ENCODE measurements at places on chromosomes 11 and 22.

DNA sequence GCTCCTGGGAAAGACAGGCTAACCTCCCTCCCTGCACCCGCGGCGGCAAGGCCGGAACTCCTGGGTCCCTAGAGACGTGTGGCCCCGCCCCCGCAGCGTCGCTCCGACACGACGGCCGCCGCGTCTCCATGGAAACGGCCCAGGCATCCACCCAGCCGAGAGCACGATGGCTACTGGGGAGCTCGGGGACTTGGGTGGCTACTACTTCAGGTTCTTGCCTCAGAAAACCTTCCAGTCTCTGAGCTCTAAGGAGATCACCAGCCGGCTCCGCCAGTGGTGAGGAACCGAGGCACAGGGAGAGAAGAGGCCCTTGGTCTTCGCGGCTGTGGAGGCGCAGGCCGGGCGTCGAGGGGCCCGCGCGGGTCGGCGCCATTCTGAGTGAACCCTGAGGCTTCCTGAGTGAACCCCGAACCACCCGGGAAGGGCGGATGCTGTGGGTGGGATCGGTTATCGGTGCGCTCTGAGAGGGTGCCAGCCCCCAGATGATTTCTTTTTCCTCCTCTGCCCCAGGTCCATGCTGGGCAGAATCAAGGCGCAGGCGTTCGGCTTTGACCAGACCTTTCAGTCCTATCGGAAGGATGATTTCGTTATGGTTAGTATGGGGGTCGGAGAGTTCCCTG is at the start of gene CFAP300:
CFAP300 (plus strand) TSS at position 133 of the 620 bp plus-strand sequence; CDS start at position 167, 34 bp downstream.
- DNase-seq: peak; percentile 42

DNA sequence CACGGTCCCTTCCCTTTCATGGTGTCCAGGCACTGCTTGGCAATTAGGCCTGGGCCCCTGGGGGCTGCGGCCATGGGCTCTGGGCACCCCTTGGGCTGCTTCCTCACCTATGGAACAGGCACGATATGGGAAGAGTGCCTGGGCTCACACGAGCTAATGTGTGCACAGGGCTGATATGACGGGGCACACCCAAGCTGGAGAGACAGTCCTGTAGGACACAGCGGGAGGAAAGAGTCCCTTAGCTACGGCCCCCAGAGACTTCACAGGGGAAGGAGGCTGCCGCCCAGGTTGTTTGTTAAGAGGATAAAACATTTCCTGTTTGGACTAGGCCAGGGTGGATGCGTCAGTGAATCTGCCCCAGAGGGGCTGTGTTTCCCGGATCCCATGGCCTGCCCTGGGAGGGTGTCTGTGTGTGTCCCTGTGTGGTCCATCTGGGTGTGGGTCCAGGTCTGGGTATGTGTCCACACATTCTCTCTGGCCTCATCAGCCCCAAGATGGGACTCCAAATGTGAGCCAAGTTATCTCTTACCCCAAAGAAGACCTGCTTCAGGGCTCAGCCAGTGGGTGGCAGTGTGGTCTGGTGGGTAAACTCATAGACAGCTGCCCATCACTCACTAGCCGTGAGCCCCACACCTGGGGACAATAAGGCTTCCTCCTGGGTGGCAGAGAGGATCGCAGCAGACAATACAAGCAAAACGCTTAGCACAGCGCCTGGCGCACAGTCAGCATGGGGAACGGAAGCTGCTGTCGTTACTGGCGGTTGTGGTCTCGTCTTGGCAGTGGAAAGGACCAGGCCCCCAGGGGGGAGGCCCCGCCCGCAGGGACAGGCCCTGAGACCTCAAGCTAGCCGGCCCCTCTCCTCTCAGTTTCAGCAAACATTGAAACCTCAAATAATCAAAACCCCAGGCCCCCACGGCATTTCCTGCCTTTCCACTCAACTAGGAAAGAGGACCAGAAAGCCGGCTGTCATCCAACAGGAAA is 3.2 kb upstream of the EMID1 start:
- peak; percentile 41 for DNase-seq

DNA sequence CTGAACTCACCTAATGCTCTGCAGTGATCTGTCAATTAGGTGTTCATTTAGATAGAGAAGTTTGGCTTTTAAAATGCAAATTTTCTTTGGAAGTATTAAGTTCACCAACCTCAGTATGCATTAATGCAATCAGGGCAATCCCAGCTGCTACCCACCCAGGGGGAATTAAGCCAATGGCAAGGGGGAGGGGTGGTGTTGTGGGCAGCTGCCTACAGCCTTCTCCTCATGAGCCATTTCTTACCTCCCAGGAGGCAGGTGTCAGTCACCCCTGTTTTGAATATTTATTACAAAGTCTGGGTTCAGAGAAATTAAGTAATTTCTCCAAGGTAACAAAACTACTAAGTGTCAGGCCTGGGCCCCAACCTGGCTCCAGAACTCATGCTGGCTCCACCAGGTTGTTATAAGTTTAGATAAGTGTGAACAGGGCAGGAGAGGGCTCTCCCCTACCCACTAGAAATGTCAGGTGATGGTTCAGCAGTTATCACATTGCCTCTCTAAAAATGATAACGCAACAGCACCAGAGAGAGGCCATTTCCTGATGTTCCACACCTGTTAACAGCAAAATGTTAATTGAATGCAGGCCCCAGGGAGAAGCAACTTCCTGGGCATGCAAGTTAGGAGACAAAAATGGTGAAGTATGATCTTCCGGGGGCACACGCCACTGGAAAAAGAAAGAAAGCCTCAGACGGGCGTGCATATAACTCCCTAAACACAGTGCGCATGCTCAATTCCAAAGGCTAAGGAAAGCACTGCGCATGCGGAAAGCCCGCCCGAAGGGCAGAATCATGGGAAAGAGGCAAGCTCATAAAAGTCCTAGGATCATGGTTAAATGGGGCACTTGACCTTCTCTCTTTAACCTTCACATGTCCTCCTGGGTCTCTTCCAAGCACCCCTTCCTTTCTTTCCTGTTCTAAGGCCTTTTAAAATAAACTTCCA is 35.4 kb upstream of the GNAZ start:
- DNase-seq: no peak

GRCh38 chr11:130992788-130993187 is 76.5 kb upstream of the SNX19 start:
- DNase-seq: no peak

DNA sequence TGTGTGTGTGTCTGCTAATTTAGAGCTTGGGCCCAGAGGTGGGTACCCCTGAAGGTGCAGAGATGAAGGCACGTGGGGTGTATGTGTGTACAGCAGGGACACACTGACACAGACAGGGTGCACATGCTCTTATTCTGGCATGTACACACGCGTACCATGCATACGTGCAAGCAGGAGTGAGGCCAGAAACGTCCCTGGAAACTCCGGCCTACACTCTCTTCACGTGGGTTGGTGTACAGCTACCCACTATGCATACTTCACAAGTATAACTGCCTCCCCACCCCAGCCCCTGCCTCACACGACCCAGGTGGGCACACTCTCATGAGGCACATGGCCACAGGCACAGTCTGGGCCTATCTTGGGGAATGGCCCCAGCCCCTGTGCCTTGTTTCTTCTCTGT is 27.5 kb upstream of the JAM3 start:
- no peak for DNase-seq

GRCh38 chr11:65615950-65616574 is 486 bp downstream of the PCNX3 start:
- no peak for DNase-seq

DNA sequence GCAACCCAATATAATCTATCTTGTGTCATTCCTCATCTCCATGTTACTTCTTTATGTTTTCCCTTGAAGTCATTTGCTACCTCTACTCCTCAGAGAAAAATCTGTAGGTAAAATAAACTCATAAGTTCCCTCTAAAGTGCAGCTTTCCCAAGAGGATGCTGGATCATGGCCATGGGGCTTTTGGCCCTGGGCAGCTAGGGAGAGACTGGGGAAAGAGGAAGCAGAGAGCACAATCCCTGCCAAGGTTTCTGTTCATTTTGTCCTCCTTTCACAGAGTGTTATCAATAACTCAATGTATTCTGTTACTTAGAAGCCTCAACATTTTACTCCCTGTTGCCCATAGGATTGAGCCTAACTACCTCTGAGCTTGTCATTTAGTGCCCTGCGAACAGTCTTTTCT is 9.0 kb downstream of the RNF121 start:
- DNase-seq: no peak

DNA sequence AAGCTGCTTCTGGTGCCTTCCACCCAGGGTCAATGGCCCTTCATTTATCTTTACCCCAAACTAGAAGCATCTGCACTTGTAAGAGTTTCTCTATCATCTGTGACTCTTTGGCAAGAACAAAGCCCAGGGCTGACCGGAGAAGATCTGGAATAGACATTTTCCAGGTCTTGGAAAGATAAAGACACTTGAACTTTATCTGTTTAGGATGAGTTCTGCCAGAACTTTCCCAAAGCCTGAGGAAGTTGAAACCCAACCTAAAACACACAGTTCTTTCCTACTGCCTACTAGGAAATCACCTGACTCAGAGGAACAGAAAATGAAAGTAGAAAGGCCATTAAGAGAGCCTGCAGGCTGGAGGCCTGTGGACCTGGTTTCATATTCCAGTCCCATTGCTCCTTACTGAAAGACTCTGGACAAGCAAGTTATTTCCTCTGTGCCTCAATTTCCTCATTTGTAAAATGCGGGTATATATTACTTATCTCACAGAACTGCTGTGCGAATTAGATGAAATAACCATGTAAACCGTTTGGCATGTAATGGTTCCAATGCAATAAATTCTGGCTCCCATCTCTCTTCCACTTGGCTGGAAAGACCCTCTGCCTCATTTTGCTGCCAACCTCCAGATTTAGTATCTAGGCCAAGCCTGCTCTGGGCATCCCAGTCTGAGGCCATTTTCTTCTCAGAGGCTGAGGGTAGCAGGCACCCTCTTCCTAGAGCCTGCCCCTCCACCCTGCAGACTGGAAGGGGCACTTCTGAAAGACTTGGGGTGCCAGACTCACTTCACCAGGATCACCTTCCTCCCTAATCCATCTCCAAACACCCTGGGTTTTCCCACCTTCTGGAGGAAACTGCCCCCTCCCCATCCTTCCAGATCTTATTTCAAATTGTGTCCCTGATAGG is 1.2 kb downstream of the UBE2L6 start:
- DNase-seq: peak; percentile 51

GRCh38 chr11:132289590-132290256 is 919.3 kb downstream of the NTM start:
- no peak for DNase-seq

GRCh38 chr11:77865805-77866204 is 44.9 kb downstream of the AAMDC start:
- DNase-seq: no peak

DNA sequence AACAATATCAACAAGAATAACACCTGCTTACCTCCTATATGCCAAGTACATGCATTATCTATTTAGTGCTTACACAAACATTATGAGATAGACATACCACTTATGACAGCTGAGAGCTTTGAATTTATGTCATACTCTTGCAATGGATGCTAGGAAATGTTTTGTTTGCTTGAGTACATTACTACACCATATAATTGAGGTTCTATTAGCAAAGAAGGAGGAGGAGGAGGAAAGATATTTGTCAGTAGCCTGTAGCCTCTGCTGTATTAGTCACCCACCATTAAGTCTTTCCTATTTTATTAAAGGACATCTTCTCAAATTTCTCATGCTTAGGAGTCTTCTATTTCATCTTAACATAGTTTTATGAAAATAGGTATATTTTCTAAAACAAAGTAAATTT is 6.4 kb downstream of the ANO5 start:
- no peak for DNase-seq

DNA sequence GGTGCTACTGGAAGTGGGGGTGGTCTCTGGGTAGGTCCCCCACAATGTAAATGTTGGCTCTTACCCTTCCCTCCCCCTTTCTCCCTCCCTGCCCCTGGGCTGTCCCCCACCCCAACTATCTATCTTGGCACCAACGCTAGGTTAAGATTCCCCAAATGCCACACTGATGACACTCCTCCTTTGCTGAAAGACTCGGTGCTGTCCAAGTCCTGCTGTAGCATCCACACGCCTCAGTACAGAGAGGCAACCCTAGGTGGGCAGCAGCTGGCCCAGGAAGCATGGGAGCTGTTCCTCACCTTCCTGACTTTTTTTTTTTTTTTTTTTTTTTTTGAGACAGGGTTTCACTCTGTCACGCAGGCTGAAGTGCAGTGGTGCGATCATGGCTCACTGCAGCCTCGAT is 3.4 kb upstream of the KCTD17 start:
- DNase-seq: no peak

DNA sequence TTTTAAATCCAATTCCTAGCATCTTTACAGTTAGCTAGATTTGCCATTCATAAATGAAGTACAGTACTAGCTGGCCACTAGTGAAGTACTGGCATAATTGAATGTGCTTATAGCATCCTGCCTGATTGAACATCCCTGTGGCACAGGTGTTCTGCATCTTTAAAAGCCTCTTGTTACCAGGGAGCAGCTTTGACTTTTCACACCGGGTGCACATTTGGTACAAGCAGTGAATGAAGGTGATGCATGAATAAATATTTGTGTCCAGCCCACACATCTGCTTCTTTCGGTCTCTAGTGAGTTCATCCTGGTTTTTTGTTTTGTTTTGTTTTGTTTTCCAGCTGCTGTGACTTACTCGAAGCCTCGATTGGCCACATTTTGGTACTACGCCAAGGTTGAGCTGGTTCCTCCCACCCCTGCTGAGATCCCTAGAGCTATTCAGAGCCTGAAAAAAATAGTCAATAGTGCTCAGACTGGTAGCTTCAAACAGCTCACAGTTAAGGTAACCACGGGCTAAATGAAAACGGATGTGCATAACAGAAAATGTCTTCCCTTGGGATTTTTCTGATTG is 5.3 kb downstream of the ATP5MG start:
- no peak for DNase-seq

GRCh38 chr11:69588270-69588669 is 52.7 kb upstream of the CCND1 start:
- DNase-seq: no peak

DNA sequence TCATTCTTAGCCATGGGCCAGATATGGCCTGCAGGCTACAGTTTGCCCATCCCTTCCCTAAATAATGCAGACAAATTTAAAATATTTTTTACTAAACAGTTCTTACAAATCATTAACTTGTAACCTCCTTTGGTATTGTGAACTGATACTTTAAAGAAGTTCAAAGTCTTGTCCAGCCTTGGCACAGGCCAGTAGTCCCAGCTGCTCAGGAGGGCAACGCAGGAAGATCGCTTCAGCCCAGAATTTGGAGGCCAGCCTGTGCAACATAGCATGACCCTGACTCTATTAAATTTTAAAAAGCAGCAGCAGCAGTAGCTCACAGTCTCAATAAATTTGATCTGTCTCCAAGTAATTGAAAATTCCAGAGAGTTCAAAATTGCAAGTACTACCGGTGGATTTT is 83.7 kb upstream of the ARHGAP32 start:
- no peak for DNase-seq

DNA sequence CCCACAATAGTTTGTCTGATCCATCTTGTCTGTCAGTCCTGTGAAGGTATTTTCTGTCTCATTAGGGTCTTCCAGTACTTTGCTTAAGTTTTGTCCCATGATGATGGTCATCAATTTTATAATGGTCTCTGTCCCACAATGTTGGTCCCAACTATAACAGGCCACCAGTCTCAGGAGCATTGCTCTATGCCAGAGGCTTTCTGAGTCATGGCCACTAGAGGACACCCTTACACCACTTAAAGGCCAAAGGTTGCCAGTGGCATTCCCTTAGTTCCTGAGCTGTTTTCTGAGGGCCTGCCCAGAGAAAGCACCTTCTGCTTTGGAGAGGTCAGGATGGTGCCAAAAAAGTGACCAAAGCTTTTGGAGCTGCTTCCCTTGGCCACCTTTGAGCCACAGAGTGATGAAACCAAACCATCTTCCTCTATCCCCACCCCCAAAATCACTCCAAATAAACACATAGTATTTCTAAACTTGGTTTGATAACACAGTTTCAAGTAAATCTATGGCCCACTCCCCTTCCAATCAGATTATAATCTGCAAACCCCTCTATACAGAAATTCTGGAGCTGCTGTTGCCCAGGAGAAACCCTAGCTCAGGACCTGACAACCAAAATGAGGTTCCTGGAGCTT is 19.3 kb downstream of the EIF3F start:
- peak; percentile 56 for DNase-seq

Data from CD4-positive, alpha-beta T cell treated with Interleukin-12 subunit alpha and Interleukin-12 subunit beta, for 1 hour (primary cell).